Chondrocyte (in vitro differentiated cells): ENCODE measurements at places on chromosomes 4 and X. TPM values are rescaled to one million over a fixed set of nuclear protein-coding genes. Genes with fewer than 3 reads are reported as not detected.

Gene ARMCX1
- 36.0 to 46.1 TPM (median 36.7 TPM) in 3 replicates for total RNA-seq

Gene SSX4
- total RNA-seq = not detected in 3 replicates

DNA sequence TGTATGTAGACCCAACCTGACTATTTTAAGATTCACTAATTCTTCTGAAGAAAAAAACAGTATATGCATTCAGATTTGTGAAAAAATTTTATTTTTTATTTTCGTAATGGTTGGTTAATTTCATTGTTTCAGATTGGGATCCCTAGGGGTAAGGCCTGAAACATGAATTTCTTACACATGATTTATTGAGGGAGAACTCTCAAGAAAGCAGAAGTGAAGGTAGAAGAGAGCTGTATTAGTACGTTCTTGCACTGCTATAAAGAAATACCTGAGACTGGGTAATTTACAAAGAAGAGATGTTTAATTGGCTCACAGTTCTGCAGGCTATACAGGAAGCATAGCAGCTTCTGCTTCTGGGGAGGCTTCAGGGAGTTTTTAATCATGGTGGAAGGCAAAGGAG, 611.9 kb upstream of the TECRL start:
- no peaks in the 10 kb centered on the region for H3K4me1 ChIP-seq
- DNase-seq = no peak
- H3K27me3 ChIP-seq = no peaks in the 10 kb centered on the region
- H3K36me3 ChIP-seq = no peaks in the 10 kb centered on the region
- no peak overlapping the region for H3K27ac ChIP-seq
- H3K4me3 ChIP-seq = no peak overlapping the region

- no peak for DNase-seq
- H3K27me3 ChIP-seq = no peaks in the 10 kb centered on the region
- H3K4me3 ChIP-seq = no peak overlapping the region
- H3K4me1 ChIP-seq = no peaks in the 10 kb centered on the region
Observed at GRCh38 chrX:151790481-151791160, 56.1 kb downstream of the CNGA2 start.

GRCh38 chr4:110106931-110107296, 91.5 kb downstream of the ELOVL6 start:
- H3K27me3 ChIP-seq = no peaks in the 10 kb centered on the region
- no peaks in the 10 kb centered on the region for H3K36me3 ChIP-seq

- H3K36me3 ChIP-seq = no peaks in the 10 kb centered on the region
Observed at GRCh38 chr4:74667438-74667837, 126.9 kb downstream of the BTC start.

- H3K36me3 ChIP-seq = peaks cover 1% of the 10 kb centered on the region
- peaks cover 5% of the 10 kb centered on the region for H3K4me1 ChIP-seq
Observed at GRCh38 chr4:165631912-165632311, 241.1 kb upstream of the TLL1 start.

GRCh38 chr4:6561706-6562371, 13.2 kb upstream of the MAN2B2 start:
- H3K27ac ChIP-seq = no peak overlapping the region
- peaks cover 5% of the 10 kb centered on the region for H3K4me1 ChIP-seq
- DNase-seq = no peak
- H3K4me3 ChIP-seq = peak overlapping the region; percentile 17
- peaks cover 61% of the 10 kb centered on the region for H3K27me3 ChIP-seq

Gene CDX4
- not detected in 3 replicates for total RNA-seq

DNA sequence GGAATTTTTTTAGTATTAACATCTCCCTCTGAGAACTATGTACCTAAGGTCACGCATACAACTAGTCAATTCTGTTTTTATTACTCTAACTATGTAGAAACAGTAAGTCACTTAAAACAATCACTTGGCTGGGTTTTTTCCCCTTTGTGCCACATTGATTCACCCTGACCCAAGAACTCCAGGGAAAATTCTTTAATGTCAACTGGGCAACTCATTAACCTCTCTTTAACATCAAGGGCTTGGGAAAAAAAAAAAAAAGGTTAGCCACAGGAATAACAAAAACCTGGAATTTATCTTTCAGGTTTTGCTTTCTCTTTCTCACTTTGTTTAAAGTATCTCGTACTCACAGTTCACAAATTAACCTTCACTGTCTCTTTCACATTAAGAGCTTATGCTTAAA, 8.1 kb downstream of the RPL9 start:
- no peak for DNase-seq
- H3K4me3 ChIP-seq = no peak overlapping the region
- H3K27ac ChIP-seq = peak overlapping the region; percentile 49
- H3K36me3 ChIP-seq = peaks cover 41% of the 10 kb centered on the region
- H3K4me1 ChIP-seq = peaks cover 3% of the 10 kb centered on the region

Gene CTAG1A
- not detected in 3 replicates for total RNA-seq

DNA sequence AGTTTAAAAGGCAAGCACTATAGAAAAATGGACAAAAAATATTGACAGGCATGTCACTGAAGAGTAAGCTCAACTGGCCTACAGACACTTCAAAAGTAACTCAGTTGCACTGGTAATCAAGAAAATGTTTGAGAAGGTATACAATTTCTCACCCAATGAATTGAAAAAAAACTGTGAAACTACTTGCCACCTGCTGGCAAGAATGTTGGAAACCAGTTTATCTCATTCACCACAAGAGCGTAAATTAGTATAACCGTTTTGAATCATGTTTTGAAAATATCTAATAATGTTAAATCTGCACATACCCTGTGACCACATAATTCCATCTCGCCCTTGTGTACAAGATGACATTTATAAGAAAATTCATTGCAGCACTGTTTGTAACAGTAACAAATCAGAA, 31.7 kb downstream of the TXK start:
- DNase-seq = no peak
- peaks cover 14% of the 10 kb centered on the region for H3K27me3 ChIP-seq
- H3K4me3 ChIP-seq = no peak overlapping the region
- H3K4me1 ChIP-seq = no peaks in the 10 kb centered on the region
- H3K27ac ChIP-seq = no peak overlapping the region
- no peaks in the 10 kb centered on the region for H3K36me3 ChIP-seq

Gene ENPEP
- total RNA-seq = 0.63 to 2.2 TPM (median 0.72 TPM) in 3 replicates

Gene GAGE12J
- total RNA-seq = not detected in 3 replicates

Gene SCD5
- total RNA-seq = 20.6 to 25.9 TPM (median 22.6 TPM) in 3 replicates

DNA sequence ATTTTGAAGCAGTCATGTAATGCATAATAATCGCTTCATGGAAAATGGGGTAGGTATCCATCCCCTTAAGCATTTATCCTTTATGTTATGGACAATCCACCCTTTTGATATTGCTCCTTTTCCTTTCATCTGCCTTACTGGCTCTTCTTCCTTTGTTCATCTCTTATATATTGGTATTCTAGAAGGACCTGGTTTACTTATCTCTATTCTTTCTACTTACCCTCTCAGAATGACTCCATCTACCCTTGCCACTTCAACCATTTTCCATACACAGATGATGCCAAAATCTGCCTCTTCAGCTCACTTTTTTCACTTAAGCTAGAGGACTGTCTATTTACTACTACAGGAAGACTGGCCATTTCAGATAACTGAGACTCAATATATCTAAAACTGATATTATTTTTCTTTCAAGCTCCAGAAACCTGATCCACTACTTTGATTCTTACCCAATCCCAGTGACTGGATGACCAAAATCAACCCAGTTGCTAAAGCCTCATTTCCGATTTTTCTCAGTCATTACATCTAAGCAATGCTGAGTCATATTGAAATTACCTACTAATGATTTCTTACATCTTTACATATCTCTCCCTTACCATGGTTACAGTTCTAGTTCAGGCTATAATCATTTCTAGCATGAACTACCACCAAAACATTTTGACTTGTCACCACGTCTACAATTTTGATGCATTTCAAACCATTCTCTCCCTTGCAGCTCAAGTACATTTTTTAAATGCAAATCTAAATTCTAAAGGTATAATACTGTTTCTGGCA, 93.7 kb downstream of the FAAH2 start:
- H3K4me1 ChIP-seq = no peaks in the 10 kb centered on the region
- no peaks in the 10 kb centered on the region for H3K27me3 ChIP-seq

Gene SHROOM2
- total RNA-seq = 3.1 to 4.4 TPM (median 4.0 TPM) in 3 replicates

Gene CSAG2
- total RNA-seq = not detected in 3 replicates

GRCh38 chrX:54208531-54208930, 25.5 kb upstream of the FAM120C start:
- peak overlapping the region; percentile 89 for H3K27ac ChIP-seq
- peaks cover 7% of the 10 kb centered on the region for H3K4me1 ChIP-seq
- no peak overlapping the region for H3K4me3 ChIP-seq
- H3K36me3 ChIP-seq = no peaks in the 10 kb centered on the region
- H3K27me3 ChIP-seq = no peaks in the 10 kb centered on the region

DNA sequence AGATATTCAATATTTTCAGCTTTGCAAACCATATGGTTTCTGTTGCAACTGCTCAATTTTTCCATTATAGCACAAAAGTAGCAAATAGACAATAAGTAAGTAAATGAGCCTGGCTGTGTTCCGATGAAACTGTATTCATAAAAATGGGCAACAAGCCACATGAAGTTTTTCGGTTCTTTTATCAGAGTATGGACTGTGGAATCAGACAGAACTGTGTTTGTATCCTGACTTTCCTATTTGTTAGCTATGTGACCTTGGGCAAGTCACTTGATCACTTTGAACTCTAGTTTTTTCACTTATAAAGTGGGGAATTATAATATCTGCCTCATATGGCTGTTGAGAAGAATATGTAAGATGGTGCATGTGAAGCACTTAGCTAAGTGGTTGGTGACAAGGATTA, 23.4 kb upstream of the ADGRA3 start:
- DNase-seq = no peak
- H3K27me3 ChIP-seq = peaks cover 8% of the 10 kb centered on the region
- H3K27ac ChIP-seq = no peak overlapping the region
- H3K4me3 ChIP-seq = no peak overlapping the region

Gene GUCY1B1
- 13.7 to 21.5 TPM (median 20.5 TPM) in 3 replicates for total RNA-seq

Gene TRIM61
- total RNA-seq = 0.20 to 0.79 TPM in 2 of 3 replicates, not detected in the other

Gene TMPRSS11D
- total RNA-seq = not detected in 3 replicates

DNA sequence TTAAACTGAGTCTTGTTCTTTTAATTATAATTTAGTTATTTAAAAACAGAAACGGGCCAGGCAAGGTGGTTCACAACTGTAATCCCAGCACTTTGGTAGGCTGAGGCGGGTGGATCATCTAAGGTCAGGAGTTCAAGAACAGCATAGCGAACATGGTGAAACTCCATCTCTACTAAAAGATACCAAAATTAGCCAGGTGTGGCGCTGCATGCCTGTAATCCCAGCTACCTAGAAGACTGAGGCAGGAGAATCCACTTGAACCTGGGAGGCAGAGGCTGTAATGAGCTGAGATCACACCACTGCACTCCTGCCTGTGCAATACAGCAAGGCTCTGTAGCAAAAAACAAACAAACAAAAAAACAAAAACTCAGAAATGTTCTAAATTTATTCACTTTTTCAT, 852.9 kb downstream of the TECRL start:
- H3K27ac ChIP-seq = no peak overlapping the region
- no peak for DNase-seq

- H3K36me3 ChIP-seq = peaks cover 11% of the 10 kb centered on the region
- no peaks in the 10 kb centered on the region for H3K27me3 ChIP-seq
- DNase-seq = no peak
Observed at GRCh38 chr4:108651014-108651791, 804 bp downstream of the OSTC start.

Gene OPRPN
- total RNA-seq = not detected in 3 replicates

- H3K36me3 ChIP-seq = peaks cover 9% of the 10 kb centered on the region
- H3K4me3 ChIP-seq = no peak overlapping the region
- H3K27ac ChIP-seq = no peak overlapping the region
- no peaks in the 10 kb centered on the region for H3K27me3 ChIP-seq
- H3K4me1 ChIP-seq = peaks cover 23% of the 10 kb centered on the region
Observed at GRCh38 chr4:168514249-168514852, 17.5 kb downstream of the PALLD start.

GRCh38 chr4:104248726-104249125, 246.0 kb downstream of the CXXC4 start:
- no peaks in the 10 kb centered on the region for H3K36me3 ChIP-seq
- peaks cover 1% of the 10 kb centered on the region for H3K27me3 ChIP-seq
- H3K27ac ChIP-seq = no peak overlapping the region
- no peaks in the 10 kb centered on the region for H3K4me1 ChIP-seq
- no peak for DNase-seq
- H3K4me3 ChIP-seq = no peak overlapping the region

- no peak for DNase-seq
- H3K27ac ChIP-seq = no peak overlapping the region
- no peaks in the 10 kb centered on the region for H3K4me1 ChIP-seq
- H3K4me3 ChIP-seq = no peak overlapping the region
Observed at GRCh38 chrX:122445466-122445865, 738.6 kb upstream of the GRIA3 start.

DNA sequence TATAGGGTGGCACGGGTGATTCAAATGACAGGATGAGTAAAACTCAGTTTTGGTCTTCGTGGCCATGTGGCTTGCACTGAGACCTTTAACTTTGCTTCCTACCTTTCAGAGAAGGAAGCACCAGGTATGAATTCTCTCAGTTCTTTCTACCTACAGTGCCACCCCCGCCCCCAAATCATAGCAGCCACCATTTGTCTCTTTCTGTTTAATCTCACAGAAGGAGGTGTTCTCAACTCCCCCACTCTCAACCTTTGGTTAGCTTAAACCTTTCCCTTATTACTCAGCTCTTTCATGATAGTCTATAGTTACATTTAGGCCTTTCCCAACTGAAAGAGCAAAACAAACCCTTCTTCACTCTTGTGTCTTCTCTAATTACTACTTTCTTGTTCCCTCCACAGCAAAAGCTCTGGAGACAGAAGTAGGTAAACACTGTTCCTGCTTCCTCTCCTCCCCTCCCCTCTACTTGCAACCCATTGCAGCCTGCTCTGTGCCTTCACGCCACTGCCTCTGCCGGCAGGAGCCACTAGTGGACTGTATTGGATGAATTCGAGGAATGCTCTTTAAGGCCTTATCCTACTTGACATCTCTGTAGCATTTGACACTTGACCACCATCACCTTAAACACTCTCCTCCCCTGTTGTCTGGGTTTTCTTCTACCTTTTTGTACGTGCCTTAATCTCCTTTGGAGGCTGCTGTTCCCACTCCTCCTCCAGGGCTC, 123.7 kb downstream of the AFF1 start:
- peaks cover 51% of the 10 kb centered on the region for H3K4me1 ChIP-seq
- H3K36me3 ChIP-seq = peaks cover 1% of the 10 kb centered on the region
- no peak overlapping the region for H3K27ac ChIP-seq
- no peak for DNase-seq
- H3K4me3 ChIP-seq = no peak overlapping the region

Gene TLR10
- not detected in 3 replicates for total RNA-seq

GRCh38 chrX:68508799-68509198, 9.9 kb downstream of the YIPF6 start:
- H3K27me3 ChIP-seq = no peaks in the 10 kb centered on the region
- H3K4me3 ChIP-seq = no peak overlapping the region
- no peaks in the 10 kb centered on the region for H3K36me3 ChIP-seq
- peaks cover 9% of the 10 kb centered on the region for H3K4me1 ChIP-seq
- H3K27ac ChIP-seq = peak overlapping the region; percentile 2
- DNase-seq = no peak

- H3K4me3 ChIP-seq = peak overlapping the region; percentile 86
- no peaks in the 10 kb centered on the region for H3K27me3 ChIP-seq
- peaks cover 8% of the 10 kb centered on the region for H3K4me1 ChIP-seq
- no peaks in the 10 kb centered on the region for H3K36me3 ChIP-seq
- DNase-seq = no peak
- H3K27ac ChIP-seq = no peak overlapping the region
Observed at GRCh38 chrX:71096760-71097032, 1.0 kb downstream of the FOXO4 start.

GRCh38 chr4:3369781-3370674, 71.7 kb upstream of the HGFAC start:
- H3K4me1 ChIP-seq = peaks cover 38% of the 10 kb centered on the region
- peak overlapping the region; percentile 71 for H3K4me3 ChIP-seq
- peak overlapping the region; percentile 90 for H3K27ac ChIP-seq
- no peaks in the 10 kb centered on the region for H3K27me3 ChIP-seq

Gene MAGEA8
- total RNA-seq = not detected in 3 replicates

Gene NAP1L3
- 33.2 to 52.2 TPM (median 35.4 TPM) in 3 replicates for total RNA-seq

Gene TLR6
- 2.0 to 2.9 TPM (median 2.6 TPM) in 3 replicates for total RNA-seq
